Right ventricle myocardium inferior (tissue), 1 donor: ENCODE measurements at places on chromosomes 13 and 19. TPM values are rescaled to one million over a fixed set of nuclear protein-coding genes. Genes with fewer than 3 reads are reported as not detected.

Gene NRTN
- 27.5 TPM for total RNA-seq

Gene NOVA2
- total RNA-seq, result 5.3 TPM

Gene ZNF829
- 2.1 TPM for total RNA-seq

Gene SHD
- not detected for total RNA-seq

Gene RGL3
- 10.5 TPM for total RNA-seq

Gene ATP4A
- not detected for total RNA-seq

Gene TRPC4
- 2.6 TPM for total RNA-seq

Gene RNF113B
- not detected for total RNA-seq

Gene GRK1
- 0.11 TPM for total RNA-seq

Gene CYP2B6
- total RNA-seq, result not detected

Gene MBD3L2
- total RNA-seq, result not detected

Gene ZNF66
- 1.4 TPM for total RNA-seq

DNA sequence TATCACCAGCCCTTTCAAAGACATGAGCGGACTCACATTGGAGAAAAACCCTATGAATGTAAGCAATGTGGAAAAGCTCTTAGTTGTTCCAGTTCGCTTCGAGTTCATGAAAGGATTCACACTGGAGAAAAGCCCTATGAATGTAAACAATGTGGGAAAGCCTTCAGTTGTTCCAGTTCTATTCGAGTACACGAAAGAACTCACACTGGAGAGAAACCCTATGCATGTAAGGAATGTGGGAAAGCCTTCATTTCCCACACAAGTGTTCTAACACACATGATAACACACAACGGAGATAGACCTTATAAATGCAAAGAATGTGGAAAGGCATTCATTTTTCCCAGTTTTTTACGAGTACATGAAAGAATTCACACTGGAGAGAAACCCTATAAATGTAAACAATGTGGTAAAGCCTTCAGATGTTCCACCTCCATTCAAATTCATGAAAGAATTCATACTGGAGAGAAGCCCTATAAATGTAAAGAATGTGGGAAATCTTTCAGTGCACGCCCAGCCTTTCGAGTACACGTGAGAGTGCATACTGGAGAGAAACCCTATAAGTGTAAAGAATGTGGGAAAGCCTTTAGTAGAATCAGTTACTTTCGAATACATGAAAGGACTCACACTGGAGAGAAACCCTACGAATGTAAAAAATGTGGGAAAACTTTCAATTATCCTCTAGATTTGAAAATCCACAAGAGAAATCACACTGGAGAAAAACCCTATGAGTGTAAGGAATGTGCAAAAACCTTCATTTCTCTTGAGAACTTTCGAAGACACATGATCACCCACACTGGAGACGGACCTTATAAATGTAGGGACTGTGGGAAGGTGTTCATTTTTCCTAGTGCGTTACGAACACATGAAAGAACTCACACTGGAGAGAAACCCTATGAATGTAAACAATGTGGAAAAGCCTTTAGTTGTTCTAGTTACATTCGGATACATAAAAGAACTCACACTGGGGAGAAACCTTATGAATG lies 17.6 kb downstream of the ZNF791 start:
- DNase-seq, result no peak

- no peak for DNase-seq
These were observed 10.8 kb downstream of the PLPPR3 start for GRCh38 chr19:810883-811489.

DNA sequence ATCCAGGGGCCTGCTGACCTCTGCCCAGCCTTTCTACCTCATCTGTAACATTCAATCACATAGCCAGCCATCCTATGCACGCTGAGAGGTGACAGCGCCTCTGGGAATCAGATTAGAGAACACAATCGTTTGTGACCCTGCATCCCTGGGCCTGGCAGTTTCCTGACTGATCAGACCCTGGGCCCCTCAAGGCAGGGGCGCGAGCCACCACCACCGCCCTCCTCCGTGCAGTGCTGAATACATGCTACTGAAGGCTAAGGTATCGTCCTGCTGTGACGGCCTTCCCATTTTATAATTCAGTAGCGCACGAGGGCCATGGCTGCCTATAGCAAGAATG lies 1.3 kb downstream of the TMTC4 start:
- DNase-seq, result no peak

DNA sequence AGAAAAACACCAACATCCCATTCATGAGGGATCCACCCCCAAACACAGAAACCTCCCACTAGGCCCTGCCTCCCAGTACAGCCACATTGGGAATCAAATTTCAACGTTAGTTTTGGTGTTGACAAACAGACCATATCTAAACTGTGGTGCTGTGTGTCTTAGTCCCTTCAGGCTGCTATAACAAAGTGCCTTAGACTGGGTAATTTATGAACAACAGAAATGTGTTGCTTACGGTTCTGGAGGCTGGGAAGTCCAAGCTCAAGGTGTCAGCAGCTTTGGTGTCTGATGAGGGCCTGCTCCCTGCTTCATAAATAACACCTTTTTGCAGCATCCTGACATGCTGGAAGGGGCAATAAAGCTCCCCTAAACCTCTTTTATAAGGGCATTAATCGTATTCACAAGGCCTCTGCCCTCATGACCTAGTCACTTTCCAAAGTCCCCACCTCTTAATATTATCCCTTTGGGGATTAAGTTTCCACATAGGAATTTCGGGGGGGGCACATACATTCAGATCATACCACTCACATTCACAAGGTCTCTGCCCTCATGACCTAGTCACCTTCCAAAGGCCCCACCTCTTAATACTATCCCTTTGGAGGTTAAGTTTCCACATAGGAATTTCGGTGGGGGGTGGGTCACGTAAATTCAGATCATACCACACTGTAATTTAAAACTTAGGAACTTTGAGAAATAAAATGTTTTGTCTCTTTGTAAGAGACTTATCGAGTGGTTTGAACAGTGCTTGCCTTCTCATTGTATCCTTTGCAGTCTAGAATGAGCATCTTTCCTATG lies 27.5 kb downstream of the ZNF507 start:
- no peak for DNase-seq

GRCh38 chr13:105342281-105342820 lies 1193.1 kb downstream of the EFNB2 start:
- DNase-seq, result peak; percentile 43

DNA sequence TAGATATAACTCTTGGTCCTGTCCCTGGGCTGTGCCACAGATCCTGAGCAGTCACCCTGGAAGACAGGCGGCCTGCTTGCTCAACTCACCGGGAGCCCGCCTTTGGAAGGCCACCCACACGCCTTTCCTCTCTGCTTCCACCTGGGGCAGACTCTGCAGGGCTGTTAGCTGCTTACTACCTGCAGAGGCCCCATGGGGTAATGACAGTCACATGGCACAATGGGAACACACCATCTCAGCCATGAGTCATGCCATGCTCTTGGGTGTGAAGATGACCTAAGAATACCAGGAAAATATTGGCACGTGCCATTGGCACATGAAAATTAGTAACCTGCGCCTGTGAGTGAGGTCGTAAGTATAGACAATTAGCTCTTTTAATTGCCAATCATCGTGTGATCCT lies 108.6 kb downstream of the COL4A2 start:
- DNase-seq, result no peak

DNA sequence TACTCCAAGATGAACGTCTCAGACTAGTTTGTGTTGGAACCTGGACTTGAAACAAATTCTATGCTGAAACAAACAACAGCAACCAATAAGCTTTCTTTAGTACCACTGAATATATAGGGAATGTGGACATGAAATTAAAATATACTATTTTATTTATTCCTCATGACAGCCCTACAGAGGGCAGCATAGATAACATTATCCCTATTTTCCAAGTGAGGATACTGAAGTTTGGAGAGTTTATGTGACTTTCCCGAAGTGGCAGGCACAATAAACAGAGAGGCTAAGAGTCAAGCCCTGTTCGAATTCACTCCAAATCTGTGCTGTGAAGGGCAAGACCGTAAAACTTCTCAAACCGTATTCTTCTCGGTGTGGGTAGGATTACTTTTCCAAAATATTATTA lies 509.9 kb upstream of the GPC6 start:
- no peak for DNase-seq

DNA sequence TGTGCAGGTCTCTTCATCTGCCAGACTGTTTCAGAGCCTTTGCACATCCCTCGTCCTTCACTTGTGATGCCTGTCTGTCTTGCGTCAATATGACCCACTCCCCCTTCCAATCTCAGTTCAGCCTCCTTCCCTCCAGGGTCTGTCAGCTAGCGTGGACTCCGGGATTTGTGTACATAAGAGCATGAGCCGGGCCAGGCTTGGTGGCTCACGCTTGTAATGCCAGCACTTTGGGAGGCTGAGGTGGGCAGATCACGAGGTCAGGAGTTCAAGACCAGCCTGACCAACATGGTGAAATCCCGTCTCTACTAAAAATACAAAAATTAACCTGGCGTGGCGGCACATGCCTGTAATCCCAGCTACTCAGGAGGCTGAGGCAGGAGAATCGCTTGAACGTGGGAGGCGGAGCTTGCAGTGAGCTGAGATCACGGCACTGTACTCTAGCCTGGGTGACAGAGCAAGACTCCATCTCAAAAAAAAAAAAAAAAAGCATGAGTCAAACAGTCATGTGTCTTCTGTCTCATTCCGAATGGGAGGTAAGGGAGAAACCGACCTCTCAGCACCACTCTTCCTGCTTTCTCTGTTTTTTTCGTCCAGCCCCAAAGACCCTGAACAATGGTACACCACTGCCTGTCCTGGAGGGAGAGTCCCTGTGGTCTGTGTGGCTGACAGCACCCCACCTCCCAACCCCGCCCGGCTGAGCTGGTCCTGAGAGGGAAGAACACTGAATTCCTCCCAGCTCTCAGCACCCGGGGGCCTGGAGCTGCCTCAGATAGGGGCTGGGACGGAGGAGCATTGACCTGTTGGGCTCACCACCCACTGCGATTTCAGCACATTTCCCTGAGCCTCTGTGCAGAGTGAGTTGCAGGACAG lies 2.4 kb upstream of the SIGLEC9 start:
- no peak for DNase-seq

GRCh38 chr13:110600261-110600819 lies 15.0 kb upstream of the NAXD start:
- DNase-seq, result no peak

GRCh38 chr19:1104311-1105007 lies 665 bp downstream of the GPX4 start:
- DNase-seq, result peak; percentile 83

- peak; percentile 54 for DNase-seq
These were observed 564 bp downstream of the HS6ST3 start for GRCh38 chr13:96090240-96091101.

GRCh38 chr13:100738176-100738855 lies 63.7 kb upstream of the TMTC4 start:
- no peak for DNase-seq

- DNase-seq, result no peak
These were observed 179 bp upstream of the AMER2 start for GRCh38 chr13:25172303-25172630.

- DNase-seq, result no peak
These were observed 110.4 kb downstream of the CRYL1 start for GRCh38 chr13:20415306-20415679.

- no peak for DNase-seq
These were observed 9.6 kb downstream of the ZNF426 start for GRCh38 chr19:9528757-9529336.

DNA sequence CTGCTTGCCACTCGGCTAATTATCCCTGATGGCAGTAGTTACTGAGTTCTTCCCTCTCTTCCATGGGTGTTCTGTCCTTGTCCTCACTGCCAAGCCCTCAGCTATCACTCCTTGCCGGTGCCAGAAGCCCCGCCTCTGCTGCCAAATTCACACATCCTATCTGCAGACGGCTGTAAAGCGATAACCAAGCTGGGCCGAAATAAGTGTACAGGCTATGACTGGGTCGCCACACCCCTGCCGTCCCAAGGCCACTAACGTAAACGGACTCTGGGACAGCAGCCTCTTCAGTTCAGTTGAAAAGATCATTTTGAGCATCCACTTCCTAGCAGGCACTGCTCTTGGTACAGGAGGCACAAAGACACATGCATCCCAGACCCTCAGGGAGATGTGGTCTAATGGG lies 13.3 kb downstream of the SLC7A1 start:
- DNase-seq, result no peak

GRCh38 chr19:55676383-55676782 lies 1.4 kb downstream of the EPN1 start:
- no peak for DNase-seq

- no peak for DNase-seq
These were observed 50.1 kb downstream of the CEP89 start for GRCh38 chr19:32921624-32922023.

DNA sequence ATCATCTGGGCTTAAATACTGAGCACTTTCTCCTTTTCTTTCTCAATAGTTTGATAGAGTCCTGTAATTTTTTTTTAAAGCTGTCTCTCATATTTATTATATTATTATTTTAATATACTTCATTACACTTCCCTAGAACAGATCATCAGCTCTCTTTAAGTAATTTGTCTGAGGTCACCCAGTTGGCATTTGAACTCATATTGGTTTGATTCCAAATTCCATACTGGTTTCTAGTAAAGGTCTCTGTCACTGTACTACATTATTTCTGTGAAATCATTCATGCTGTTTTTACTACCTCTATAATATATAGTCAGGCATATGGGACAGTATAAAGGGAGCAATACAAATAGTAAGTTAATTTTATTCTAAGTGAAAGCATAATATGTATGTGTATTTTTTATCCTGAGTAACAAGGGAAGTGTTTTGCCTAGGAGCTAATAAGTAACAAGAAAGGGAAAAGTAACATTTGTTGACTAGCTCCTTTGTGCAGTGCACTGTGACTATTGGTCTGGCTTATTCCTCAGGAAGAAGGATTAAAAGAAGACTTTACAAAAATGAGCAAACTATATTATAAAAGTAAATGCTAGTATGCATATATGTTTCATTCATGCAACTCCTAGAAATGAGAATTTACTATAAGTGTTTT lies 14.3 kb downstream of the LPAR6 start:
- DNase-seq, result no peak

DNA sequence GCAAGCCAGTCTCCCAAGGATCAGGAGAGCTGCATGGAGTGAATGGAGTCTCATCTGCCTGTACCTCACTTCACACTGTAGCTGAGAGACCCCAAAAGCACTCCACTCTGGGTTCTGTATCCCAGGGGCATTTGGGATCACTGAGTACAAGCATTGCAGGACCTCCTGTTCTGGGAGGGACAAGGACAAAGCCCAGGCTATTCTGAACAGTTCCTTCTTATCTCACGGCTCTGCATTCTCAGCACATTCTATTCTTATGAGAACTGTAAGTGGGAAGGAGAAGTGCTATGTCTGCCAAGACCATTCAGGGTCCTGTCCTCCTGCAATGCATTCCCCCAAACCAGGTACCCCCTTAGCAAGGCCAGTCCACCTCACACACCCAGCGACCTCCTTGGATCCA lies 42.8 kb downstream of the RNF6 start:
- no peak for DNase-seq

DNA sequence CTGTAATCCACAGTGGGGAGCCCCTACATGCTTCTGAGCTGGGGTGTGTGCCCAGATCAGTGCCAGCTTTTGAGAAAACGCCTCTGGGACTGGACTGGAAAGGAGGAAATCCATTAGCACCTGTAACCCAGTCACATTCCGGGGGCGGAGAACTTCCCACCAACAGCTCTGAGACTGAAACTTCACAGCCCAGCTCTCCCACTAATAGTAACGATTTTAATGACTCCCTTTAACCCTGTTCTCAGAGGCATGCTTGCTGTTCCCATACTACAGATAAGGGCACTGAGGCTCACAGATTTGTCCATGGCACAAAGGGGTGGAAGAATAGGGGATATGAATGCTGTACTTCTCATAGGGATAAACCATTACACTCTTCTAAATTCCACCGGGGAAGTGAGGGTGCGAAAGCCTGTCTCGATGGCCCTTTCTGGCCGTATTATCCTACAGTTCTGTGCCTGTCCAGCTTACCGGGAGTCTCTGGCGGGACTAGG lies 851 bp downstream of the FBXO46 start:
- no peak for DNase-seq
